ENCODE measurements at places on chromosomes 2 and 18. TPM values are rescaled to one million over a fixed set of nuclear protein-coding genes. Genes with fewer than 3 reads are reported as not detected.

Gene SP5
- not detected for total RNA-seq

Gene KLHL30
- 0.85 TPM for total RNA-seq

Gene CNGA3
- not detected for total RNA-seq

Gene ERBB4
- total RNA-seq = under 0.01 TPM

Gene PLCL1
- not detected for total RNA-seq

Gene EPHA4
- 5.8 TPM for total RNA-seq

Gene DLX2
- under 0.01 TPM for total RNA-seq

Gene BCL11A
- total RNA-seq = 6.8 TPM

Gene ZNF512
- total RNA-seq = 3.2 TPM
